SJCRH30 (cell line): ENCODE measurements at places on chromosomes 6 and 20.
A peak's percentile ranks its signal among the peaks of the same experiment; 100 is the strongest.

GRCh38 chr6:23394681-23395080 is 731.3 kb upstream of the NRSN1 start:
- DNase-seq = peak; percentile 64

- DNase-seq = no peak
Measured at GRCh38 chr6:131640576-131640975, 3.5 kb downstream of the ENPP3 start.

GRCh38 chr6:14543971-14544585 is 426.5 kb downstream of the CD83 start:
- DNase-seq = peak; percentile 26

GRCh38 chr20:3074812-3075211 is 3.4 kb downstream of the OXT start:
- DNase-seq = no peak

DNA sequence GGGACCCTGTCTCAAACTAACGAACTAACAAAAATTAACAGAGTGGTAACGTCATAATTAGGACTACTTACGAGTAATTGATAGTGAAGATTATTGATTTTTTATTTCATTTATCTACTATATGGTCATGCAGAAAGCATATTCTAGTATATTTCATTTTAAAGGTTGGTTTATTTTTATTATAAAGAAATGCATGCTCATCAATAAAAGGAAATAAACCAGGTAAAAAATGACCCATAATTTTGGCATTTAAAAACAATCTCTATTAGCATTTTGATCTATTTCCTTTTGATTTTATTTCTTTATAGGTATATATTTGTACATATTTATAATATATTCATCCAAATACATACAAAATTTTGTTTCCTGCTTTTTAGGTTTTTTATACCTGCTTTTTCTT is 401.4 kb upstream of the ID4 start:
- no peak for DNase-seq

- no peak for DNase-seq
Measured at GRCh38 chr6:106658469-106658868, 29.1 kb downstream of the QRSL1 start.

DNA sequence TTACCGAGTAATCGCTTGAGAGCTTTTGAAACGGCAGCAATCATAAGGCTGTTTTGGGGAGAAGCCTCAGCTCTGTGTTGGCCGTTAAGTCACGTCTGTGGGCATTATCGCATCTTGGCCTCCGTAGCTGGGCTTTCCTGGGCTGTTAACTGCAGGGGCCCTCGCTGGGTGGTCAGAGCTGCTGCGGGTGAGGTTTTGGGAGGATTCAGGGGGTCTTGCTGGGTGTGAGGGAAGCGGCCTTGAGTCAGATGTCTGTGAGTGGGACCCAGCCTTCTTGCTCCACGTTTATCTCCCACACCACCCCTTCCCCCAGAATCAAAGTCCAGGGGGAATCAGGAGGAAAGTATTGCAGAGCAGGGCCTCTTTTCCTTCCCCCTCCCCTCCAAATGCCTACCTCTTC is 3.2 kb upstream of the APCDD1L start:
- no peak for DNase-seq

DNA sequence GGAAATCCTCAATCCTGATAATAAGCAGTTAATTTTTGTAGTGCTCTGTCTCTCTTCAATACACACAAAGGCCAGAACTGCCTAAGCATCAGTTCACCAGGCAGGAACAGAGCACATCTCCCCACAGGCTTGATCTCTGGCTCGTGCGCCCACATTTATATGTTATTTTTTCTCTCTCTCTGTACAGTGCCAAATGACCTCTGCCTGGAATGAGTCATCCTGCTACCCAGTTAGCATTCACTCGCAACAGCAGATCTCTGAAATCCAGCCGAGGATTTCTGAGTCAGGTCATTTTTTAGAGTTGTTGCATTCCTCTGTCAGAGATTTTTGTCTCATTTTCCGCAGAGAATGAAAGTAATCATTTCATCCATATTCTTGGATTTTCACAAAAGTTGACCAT is 107.1 kb downstream of the COL12A1 start:
- DNase-seq = peak; percentile 46

GRCh38 chr6:18602931-18603330 is 215.8 kb downstream of the RNF144B start:
- no peak for DNase-seq

- DNase-seq = no peak
Measured at GRCh38 chr6:42467651-42468050, 15.9 kb upstream of the TRERF1 start.

DNA sequence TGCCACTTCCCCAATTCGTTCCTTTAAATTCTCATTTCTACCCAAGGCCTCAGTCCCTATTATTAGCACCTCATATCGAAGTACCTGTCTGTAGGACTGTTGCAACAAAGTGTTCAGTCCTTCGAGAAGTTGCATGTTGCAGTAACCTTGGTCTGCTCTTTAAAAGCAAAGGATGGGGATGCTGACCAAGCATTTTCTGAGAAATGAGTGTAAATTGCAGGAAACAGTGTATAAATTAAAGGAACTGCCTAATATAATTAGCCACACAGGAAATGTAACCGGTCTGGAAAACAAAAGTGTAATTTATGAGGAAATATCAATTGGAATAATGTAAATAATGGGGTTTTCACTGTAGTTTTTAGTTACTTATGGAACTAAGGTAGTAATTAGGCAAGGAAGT is 261.9 kb upstream of the ARID1B start:
- DNase-seq = no peak

DNA sequence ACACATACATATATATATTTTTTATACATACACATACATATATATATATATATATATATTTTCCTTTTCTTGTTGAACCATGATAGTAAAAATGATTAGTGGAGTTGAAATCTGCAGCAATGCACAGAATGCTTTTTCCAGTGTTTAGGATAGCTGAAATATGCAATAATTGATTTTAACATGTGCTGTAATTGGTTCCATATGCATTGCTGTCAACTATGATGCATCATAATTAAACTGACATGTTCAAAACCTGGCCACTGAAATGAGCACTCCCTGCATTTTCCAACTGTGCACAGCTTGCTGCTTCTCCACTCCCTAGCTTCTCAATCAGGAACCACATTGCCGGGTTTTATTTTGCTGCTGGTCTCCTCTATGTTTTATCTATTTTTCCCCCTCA is 358.3 kb downstream of the PAX1 start:
- DNase-seq = no peak

- DNase-seq = no peak
Measured at GRCh38 chr6:130944486-130944885, 117.3 kb downstream of the SMLR1 start.

GRCh38 chr6:90484903-90485302 is 102.0 kb downstream of the MAP3K7 start:
- no peak for DNase-seq
